ENCODE measurements at places on chromosomes 4 and X.

DNA sequence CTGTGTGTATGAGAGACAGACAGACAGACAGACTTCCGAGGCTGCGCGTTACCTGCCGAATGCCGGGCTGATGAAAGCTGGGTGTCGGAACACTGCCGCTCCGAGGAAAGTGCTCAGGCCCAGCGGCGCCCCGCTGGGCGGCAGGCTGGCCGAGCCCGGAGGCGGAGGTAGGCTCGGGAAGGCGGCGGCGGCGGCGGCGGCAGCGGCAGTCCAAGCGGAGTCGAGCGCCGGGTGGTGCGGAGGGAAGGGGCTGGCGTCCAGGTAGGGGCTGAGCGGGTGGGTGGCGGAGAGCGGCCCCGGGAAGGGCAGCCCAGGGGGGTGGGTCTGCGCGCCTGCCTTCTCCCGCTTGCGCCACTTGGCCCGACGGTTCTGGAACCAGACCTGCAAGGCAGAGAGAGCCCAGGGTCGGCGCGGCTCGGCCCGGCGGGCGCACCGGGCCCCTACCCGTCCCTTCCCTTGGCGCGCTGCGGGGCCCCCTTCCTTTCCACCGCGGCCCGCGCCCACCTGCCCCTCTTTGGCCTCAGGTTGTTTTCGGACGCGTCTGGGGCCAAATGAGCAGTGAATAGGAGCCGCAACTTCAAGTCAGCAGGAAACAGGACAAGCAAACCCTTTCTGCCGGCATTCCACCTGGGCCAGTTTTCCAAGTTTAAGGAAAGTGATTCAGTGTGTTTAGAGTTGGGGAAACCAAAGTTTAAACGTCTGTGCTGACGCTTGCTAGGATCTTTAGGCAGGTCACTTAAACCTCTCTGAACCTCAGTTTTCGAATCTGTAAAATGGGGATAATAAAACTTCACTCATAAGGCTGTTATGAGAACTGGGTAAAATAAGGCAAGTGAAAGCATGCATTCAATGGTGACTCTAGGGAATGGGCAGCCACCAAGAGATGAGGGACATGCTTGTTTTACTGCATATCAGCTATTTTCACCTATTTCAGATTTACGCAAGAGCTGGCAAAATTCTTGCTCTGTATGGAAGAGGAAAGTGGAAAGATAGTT, 8.4 kb downstream of the ARX start:
- DNase-seq = no peak

GRCh38 chrX:140712413-140713173, 3.0 kb downstream of the LINC00632 start:
- no peak for DNase-seq

DNA sequence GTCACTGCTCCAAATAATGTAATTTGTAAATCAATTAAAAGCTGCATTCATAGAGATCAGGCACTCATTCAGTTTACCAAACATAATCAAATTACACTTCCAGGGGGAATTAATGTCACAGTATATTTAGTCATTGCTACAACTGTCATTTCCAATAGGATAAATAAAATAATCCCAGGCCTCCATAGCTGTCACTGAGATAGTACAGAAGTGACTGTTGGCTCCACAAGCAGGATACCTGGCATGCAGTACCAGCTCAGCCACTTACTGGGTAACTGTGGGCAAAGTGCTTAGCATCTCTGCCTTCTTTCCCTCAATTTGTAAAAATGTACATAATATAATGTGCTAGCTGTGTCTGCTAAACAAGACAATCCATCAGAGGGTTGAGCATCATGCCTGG, 128.1 kb downstream of the CAMK2D start:
- no peak for DNase-seq

- no peak for DNase-seq
These were observed 166.9 kb upstream of the GK2 start for GRCh38 chr4:79574741-79575451.

- DNase-seq = no peak
These were observed 8.5 kb upstream of the ARHGEF38 start for GRCh38 chr4:105543881-105544280.

DNA sequence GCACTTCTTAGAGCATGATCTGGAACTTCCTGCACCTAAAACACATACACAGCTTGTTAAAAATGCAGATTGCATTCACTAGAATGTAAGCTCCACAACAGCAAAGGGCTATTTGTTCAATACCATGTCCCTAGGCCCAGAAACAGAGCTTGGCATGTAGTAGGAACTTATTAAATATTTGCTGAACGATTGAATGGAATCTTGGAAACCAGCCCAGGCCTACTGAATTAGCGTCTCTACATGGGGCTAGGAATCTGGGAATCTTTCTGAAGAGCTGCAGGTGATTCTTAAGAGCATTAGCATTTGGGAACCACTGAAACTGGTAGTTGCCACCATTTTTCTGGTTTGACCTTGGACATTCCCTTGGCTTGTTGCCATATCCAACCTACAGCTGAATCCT, 234.1 kb downstream of the STIM2 start:
- no peak for DNase-seq

DNA sequence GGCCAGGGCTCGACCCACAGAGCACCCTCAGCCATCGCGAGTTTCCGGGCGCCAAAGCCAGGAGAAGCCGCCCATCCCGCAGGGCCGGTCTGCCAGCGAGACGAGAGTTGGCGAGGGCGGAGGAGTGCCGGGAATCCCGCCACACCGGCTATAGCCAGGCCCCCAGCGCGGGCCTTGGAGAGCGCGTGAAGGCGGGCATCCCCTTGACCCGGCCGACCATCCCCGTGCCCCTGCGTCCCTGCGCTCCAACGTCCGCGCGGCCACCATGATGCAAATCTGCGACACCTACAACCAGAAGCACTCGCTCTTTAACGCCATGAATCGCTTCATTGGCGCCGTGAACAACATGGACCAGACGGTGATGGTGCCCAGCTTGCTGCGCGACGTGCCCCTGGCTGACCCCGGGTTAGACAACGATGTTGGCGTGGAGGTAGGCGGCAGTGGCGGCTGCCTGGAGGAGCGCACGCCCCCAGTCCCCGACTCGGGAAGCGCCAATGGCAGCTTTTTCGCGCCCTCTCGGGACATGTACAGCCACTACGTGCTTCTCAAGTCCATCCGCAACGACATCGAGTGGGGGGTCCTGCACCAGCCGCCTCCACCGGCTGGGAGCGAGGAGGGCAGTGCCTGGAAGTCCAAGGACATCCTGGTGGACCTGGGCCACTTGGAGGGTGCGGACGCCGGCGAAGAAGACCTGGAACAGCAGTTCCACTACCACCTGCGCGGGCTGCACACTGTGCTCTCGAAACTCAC, 3.6 kb downstream of the MID1IP1 start:
- DNase-seq = no peak

- no peak for DNase-seq
These were observed 832.7 kb upstream of the INTU start for GRCh38 chr4:126799971-126800574.

DNA sequence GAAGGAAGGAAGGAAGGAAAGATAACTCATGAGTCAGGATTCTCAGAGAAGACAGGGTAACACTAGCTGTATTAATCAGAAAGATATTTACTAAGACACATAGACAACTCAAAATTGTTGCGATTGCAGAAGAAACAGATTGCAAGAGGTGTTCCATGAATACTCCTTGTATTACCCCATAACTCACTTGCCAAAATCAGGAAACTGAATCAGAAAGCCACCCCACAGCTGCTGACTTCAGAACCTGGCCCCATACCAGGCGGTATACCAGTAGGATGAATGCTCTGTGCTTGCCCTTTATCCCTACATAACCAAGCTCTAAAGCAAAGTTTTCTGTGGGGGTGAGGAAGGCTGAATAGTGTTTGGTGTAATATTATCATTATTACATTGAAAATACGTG, 468.5 kb downstream of the IQCM start:
- DNase-seq = no peak
